KBM-7 (cell line): ENCODE measurements at places on chromosomes 16 and 17.
A peak's percentile ranks its signal among the peaks of the same experiment; 100 is the strongest.

DNA sequence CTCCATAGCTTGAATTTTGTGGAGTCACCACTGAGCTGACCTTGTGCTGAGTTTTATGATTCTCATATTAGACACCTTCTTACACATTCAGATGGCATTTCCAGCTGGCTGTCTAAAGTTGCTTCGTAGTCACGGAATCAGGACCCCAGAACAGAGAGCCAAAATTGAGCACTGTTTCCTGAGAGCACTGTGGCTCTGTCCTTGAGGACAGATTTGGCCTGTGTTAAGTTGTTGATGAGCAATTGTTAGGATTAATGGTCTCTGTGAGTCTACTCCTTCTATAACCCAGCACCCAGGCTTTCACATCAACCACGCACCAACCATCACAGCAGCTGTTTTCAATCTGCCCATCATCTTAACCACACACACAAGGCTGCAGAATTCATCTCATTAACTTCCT lies 277.5 kb upstream of the HSBP1 start:
- DNase-seq: peak; percentile 0

DNA sequence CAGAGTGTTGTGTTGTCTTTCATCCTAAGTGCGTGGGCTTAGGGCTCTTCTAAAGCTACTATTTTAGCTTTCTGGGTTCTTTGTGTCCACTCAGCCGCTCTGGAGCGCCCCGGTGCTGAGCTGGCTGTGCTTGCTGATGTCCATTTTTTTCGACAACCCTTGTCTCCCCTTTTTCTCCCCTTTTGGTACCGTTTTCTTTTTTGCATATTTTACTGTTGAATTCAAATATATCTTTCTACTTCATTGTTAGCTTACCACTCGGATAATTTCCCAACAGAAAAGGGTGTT lies 1.2 kb downstream of the SRRM2 start:
- no peak for DNase-seq

DNA sequence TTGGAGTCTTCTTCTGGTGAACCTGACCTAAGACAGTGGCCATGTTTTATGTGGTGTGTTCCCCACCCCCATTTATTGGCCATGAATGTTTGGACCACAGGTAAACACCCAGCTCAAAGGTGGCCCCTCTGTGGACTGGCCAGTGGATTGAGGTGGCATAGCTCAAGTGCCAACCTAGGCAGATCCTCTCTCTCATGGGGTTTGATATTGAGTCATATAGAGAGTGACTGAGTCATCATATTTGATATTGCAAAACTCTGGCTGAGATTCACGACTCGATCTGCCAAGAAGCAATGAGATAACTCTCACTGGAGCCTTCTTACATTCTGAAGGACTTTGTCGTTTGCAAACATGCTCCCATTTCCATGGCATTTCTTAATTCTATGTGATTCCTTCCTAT lies 10.5 kb upstream of the TEKT3 start:
- no peak for DNase-seq

GRCh38 chr16:57000271-57001025 lies 11.1 kb downstream of the NLRC5 start:
- no peak for DNase-seq

- peak; percentile 60 for DNase-seq
These were observed 90.7 kb upstream of the SMIM36 start for GRCh38 chr17:55601874-55602364.

DNA sequence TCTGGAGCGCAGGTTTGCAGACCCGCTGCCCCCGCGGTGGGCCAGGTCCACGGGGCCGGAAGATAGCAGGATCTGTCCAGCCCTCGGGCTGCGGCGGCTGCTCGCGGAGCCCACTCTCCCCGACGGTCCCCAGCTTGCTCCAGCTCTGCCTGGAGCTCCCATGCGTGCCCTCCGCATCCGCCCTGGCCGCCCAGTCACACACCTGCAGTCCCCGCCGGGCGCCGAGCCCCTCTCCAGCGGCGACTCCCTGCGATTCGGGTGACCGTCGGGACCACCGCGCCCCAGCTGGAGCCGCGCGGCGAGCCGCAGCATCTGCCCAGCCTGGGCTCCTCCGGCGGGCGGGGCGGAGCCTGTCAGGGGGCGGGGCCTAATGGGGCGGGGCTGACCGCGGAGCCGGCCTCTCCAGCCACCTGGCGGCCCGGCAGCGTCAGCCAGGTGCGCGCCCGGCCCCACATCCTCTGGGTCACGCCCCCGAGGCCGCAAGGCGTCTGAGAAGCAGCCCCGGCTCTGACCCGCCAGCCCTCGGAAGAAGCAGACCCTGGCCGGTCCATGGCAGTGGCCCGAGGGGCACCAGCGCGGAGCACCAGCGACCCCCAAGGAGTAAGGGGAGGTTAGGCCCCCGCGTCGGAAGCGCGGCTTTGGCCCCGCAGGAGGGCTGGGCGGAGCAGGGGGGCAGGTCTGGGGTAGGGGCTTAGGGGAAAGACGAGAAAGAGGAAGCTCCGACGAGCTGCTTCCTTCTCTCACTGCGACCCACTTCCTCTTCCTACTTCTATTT lies at the start of gene PIK3R5:
Gene PIK3R5, minus strand, starts transcription at position 314 of the 775 bp plus-strand sequence. CDS start 54,213 bp downstream, outside the sequence.
- peak; percentile 93 for DNase-seq

DNA sequence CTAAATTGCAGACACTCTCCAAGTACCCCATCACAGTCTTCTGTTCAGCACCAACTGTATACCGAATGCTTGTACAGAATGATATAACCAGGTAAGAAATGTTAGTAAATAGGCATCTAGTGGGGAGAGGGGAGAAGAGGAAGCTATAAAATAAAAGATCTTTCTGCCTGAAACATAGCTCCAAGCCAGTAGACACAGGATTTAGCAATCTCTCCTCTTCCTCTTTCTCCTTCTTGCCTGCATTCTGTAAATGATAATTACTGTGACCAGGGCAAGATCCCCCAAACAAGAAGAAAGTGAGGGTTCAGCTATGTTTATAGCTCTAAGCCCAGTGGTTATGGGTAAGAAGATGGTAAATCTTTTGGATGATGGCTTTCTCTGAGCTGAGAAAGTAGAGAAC lies 17.9 kb downstream of the ACSM3 start:
- peak; percentile 55 for DNase-seq

- no peak for DNase-seq
These were observed 10.4 kb downstream of the RPUSD1 start for GRCh38 chr16:777826-778225.

DNA sequence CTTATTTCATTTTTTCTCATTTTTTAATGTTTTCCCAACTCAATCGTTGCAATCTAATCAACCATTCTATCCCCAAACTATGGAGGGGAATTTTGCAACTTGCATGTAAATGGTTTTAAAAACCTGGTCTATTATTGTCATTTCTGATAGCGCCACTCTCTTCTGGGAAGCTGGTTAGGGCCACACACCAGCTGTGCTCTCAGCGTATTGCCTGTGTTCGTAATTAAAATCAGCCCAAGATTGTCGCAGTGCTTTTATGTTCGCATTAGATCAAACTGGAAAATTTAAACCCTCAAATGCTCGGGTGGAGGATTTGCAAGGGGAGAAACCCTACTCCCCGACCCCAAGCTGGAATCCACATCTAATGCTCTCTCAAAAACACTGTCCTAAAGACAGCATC lies 123.5 kb upstream of the CACNG5 start:
- no peak for DNase-seq

GRCh38 chr16:86403085-86403484 lies 107.2 kb upstream of the FOXF1 start:
- DNase-seq: no peak

DNA sequence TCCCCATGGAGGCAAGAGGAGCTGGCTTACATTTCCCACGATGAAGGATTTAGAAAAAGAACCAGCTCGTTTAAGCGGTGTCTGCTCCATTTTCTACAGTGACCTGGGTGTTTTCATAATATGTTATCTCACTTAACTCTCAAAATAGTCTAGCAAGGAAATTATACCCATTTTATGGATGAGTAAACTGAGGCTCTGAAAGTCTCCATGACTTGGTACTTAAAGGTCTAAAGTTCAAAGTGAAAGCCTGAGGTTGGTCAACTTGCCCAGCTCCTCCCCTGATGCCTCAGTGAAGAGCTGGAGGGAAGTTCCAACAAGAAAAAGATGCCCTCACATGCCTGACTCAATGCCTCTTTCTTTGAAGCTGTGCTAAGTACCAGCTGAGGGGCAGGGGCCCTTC lies 232.0 kb downstream of the CBLN1 start:
- DNase-seq: no peak

DNA sequence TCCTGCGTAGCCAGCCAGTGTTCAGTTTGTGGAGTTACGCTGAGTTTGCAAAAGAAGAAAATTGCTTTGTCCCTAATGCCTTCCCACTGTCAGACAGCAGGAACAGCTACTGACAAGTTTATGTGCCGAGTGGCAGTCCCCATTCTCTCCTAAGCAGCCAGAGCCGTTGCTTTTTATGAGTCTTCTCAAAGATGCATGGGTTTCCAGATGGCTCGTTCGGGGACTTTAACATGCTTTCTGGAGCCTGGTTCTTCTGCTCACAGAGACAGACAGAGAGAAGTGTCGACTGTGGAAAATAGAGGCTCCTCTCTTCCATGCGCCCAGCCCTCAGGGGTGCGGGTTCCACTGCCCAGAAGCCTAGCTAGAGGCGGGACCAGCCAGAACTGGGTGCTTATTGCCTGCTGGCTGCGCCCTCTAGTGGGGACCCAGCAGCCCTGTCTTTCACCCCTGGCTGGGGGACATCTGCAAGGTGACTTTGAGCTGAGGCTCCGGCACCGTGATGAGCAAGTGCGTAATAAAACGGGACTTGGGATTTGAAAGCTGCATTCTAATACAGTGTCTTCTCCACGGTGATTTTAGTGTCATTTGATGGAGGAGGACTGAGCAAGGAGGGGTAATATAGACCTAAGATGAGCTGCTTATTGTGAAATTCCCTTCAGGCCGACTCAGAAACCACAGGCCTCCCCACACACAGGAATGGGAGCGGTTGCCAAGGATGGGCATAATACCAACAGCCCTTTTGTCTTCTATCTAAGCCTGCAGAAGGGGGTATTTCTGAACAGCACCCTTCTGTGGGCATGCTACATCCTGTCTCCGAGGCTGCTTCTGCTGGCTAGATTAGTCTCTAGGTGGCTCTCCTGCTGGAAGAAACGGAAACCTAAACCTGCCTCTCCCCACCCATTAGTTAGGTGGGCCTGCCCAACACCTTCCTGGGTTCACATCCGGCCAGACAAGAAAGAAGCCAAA lies 73.1 kb downstream of the CCDC182 start:
- peak; percentile 72 for DNase-seq

- no peak for DNase-seq
These were observed 197.3 kb upstream of the GOT2 start for GRCh38 chr16:58931436-58931835.

DNA sequence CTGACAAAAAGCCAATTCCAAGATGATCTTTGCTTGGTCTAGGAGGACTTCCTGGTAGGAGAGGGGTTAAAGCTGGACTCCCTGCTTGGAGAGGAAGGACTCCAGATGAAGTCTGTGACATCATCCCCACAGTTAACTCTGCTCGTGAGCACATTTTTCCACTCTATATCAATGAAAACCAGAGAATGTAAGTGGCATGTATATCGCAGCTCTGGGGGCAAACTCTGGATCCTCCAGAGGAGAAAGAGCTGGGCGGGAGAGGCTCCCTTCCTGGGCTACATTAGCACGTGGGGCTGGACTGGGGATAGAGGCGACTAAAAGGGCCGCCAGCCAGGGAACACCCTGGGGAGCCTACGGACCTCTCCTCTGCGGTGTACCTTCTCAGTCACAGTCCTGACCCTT lies 34.1 kb downstream of the HIC1 start:
- DNase-seq: no peak

GRCh38 chr16:87457061-87457611 lies 35.7 kb downstream of the ZCCHC14 start:
- no peak for DNase-seq

DNA sequence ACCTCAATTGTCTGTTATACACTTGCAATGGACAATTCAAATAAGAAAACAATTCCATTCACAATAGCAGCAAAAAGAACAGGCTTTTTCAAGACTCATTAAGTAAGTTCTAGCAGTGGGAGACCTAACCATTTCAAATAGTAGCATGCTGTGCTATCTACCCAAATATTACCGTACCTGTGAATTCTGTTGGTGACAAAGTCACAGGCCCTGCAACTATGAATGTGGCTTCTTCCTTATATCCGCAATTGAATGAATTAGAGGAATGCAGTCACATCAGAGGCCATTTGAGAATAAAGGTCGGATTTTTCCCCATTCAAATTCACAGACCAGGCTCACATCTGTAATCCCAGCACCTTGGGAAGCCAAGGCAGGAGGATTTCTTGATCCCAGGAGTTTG lies 800 bp upstream of the NME4 start:
- no peak for DNase-seq

DNA sequence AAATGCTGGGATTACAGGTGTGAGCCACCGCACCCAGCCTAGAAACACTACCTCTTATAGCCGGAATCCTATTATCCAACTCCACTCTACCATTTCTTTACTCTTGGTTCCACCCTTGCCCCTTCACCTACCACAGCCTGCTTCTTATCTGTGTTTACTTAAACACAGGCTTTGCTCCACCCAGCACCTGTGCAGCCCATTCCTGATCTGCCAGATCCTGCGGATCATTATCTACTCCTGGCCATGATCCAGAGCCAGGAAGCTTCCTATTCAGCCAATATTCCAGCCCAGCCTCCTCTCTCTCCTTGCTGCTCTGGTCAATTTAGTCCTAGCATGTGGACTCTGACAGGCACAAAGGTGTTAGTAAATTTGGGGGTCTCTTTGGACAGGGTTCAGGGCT lies 98.8 kb upstream of the MED13 start:
- DNase-seq: no peak

DNA sequence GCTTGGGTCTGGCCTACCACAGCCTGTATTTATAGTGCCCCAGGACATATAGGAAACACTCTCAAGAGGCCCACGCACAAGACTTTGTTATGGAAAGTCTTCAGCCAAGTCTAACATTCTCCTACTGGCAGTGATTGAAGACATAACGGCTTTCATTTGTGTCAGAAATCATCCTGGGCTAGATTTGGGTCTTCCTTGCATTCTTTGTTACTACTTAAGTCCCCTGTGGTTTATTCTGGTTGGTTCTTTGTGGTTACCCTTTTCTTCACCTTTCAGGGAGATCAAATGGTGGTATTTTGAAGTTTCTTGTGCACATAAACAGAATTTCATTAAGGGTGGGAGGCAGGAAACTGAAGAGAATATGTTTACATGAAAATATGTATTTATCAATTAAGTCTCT lies 37.7 kb downstream of the REXO5 start:
- no peak for DNase-seq
